ENCODE measurements at places on chromosomes 5 and 9.

DNA sequence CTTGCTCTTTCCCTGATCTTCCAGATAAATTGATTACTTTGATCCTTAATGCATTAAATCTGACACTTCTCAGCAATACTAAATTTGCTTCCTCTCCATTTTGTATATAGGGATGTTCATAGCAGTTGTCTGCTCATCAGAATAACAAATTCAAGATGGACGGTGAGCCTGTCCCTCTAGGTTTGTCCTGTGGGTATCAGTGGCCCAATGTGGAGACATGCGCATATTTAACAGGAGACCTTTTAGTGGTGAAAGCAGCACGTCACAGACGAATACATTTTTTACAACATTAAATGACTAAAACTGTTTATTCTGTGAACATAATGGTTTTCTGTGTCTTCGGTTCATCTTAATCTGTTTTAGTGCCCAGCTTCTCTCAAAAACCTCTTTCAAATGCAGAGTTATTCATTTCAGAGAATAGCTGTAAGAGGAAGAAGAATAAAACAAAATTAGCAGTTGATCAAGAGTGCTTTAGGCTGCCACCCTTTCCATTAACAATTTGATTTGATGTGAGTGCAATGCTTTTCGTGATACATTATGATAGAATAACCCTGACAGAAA, 1970.4 kb upstream of the WWC1 start:
- DNase-seq, result no peak

GRCh38 chr5:40436535-40437237, 243.0 kb upstream of the PTGER4 start:
- DNase-seq, result peak; percentile 18

DNA sequence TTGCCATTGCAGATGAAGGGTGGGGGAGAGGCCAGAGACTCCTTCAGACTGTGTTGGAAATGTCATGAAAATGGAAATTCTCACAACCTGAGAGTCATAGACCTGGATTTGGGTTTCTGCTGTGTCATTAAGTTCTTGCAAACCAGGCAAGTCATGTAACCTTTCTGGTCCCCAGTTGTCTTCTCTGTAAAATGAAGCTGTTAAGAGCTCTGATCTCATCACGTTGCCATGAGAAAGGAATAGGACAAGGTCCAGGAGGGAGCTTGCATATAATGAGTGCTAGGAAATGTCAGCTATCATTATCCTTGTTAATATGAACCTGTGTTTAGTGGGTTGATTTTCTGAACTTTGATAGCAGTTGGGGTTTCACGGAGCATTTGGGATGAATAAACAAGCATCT, 59.1 kb downstream of the FGF1 start:
- DNase-seq, result no peak

- DNase-seq, result no peak
Measured at GRCh38 chr9:112049811-112050516, 125.1 kb downstream of the SUSD1 start.

GRCh38 chr5:135315386-135315785, 83.6 kb downstream of the MACROH2A1 start:
- no peak for DNase-seq

- DNase-seq, result no peak
Measured at GRCh38 chr9:1231998-1232919, 182.1 kb downstream of the DMRT2 start.

DNA sequence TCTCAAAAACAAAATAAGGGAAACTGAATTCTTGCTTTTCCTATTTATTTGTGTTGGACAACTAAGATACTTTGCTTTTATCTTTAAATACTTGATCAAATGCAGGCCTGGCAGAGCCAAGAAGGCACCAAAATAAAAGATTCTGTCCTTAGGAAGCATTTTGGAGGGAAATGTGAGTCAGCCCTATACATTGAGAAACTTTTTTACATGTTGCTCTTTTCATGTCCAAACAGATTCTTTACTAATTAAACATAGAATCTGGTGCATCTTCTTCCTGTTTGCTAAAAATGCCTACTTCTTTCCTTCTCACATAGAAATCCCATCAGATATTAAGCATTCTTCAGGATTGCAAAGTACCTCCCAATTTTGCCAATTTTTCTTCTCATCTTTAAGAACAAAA, 1160.4 kb downstream of the EFNA5 start:
- no peak for DNase-seq

- no peak for DNase-seq
Measured at GRCh38 chr9:128393145-128393775, 22.1 kb downstream of the URM1 start.

DNA sequence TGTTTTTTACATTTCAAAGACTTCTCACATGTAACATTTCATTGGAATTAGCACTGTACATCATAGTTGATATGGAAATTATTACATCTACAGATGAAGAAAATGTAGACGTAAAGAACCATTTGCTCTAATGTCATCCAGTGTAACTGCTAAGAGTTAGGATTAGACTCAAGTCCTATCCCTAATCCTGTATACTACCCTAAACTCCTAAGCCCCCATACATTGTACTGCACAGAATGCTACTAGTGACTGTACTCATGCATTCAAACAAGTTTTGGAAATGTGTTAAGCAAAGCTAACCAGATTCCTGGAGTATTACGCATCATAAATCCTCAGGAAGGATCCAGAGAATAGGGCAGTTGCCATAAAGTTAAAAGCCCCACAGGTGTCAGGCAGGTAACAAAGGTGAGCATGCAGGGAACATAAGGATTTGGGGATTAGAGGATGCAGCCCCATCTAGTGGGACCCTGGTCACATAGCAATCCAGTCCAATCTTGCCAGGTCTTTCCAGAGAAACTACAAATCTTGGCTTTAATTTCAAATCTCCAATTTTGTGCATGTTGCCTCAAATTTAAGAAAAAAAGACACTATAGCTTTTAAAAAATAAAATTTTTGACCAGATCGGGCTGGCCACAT, 32.0 kb downstream of the HAVCR1 start:
- no peak for DNase-seq

DNA sequence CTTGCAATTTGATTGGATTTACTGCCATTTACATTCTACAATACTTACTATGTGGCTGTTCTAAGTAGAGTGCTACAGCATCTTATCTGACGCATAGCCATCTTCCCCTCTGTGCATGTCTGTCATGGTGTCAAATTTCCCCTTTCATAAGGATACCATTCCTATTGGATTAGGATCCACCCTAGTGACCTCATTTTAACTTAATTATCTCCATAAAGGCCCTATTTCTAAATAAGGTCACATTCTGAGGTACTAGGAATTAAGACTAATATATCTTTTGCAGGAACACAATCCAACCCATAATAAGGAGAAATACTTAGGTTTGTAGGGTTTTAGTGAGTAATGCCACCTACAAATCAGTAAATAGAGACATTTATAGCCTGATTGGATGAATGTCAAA, 268.0 kb downstream of the ADAMTSL1 start:
- DNase-seq, result no peak

- DNase-seq, result no peak
Measured at GRCh38 chr5:124824637-124825158, 78.3 kb upstream of the ZNF608 start.

- no peak for DNase-seq
Measured at GRCh38 chr5:160474084-160474483, 52.4 kb downstream of the PTTG1 start.

DNA sequence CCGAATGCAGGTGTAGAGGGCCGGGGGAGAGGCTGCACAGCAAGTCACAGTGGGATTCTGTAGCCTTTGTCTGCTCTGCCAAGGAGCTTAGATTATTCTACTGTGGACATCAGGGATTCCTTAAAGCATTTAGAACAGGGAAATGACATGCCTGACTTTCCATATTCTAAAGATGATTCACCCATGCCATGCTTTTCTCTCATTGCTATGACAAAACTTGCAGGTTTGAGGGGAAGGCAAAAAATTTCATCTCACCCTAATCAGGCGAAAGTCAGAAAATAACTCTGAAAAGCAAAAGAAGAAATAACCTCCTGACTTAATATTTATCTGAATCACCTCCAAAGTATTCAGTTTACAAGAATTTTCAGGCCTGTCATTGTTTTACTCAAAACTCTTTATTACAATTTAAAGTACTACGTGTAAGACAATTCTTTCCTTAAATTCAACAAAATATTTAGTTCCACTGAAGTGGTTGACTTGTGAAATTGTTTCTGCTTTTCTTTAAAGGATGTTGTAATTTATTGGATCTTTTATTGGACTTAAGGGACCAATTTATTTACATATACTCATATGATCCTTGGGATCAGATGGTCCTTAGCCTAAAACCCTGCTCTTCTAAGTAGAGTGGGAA, 30.0 kb upstream of the GAS1 start:
- DNase-seq, result no peak

DNA sequence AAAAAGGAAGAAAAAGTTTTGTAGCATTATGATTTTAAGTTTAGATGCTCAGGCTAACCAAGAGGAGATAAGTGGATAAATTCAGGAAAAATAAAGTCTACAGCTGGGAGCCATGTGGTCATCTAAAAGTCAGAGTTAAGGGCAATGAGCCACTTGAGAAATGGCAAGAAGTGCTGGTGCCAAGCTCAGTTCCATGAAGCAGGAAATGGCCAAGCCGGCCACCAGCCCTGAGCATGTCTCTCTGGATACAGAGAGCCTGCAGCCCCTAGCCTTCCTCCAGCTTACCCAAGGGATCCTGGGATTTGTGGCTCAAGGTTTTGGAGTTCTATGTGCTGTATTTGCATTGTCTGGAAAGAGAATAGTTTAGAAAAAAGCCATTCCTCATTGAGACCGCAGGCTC, 12.2 kb upstream of the S1PR3 start:
- DNase-seq, result no peak

DNA sequence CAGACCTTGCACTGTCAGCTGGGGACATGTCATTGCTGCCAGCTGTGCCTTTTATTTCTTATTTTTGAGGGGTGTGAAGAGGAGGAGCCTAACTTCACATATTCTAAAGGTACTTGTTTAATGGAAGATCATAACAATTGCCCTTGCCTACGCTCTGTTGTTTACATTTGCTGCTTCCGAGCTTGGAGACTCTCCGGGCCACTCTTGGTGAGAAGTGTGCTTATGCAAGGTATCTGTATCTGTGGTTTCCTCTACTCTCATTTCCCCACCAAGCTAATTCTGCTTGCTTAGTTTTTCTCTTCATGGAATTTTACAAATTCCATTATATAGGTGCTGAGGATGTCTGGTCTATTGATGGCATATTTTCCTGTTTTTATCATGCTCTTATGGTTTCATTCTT, 105.3 kb downstream of the RASGRF2 start:
- DNase-seq, result no peak

DNA sequence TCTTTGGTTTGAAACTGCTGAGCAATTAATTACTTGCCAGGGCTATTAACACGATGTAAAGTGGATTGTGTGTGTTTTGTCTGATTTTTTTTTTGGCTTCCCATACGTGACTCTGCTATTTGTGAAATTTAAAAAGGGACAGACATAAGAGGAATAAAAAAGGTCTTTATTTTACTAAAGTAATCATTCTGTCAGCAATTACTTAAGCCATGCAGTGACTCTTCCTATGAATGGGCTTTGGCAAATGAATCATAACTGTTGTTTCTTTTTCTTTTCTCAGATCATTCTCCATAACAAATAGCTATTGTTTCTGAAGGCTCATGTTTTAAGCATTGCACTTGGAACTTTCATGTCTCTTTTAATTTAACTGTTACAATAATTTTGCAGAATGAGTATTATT, 461.3 kb upstream of the RORB start:
- no peak for DNase-seq

GRCh38 chr5:137825165-137825564, 42.5 kb upstream of the MYOT start:
- no peak for DNase-seq

- no peak for DNase-seq
Measured at GRCh38 chr5:76332611-76333205, 70.4 kb upstream of the IQGAP2 start.

DNA sequence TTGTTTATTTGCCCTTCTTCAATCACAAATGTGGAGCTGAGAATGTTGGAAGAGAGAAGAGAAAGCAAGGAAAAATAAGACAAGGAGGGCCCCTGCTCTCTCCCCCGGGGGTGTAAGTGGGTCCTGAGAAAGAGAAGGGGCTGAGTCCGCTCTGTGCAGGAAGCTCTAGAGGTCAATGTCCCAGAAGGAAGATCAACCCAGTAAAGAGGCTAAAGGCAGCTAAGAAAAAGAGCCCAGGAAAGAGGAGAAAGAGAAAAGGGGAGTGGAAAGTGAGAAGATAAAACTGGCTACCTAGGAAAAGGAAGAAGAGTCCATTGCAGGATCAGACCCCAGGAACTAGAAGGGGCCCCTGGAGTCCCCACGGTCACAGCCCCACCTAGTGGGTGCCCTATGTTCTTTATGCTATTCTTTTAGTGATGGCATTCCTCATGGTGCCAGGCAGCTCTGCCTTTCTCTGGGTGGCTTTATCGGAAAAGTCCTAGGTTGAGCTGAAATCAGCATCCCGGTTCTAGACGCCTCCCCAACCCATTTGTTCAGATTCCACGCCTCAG, 583.4 kb downstream of the ACTL7B start:
- no peak for DNase-seq

DNA sequence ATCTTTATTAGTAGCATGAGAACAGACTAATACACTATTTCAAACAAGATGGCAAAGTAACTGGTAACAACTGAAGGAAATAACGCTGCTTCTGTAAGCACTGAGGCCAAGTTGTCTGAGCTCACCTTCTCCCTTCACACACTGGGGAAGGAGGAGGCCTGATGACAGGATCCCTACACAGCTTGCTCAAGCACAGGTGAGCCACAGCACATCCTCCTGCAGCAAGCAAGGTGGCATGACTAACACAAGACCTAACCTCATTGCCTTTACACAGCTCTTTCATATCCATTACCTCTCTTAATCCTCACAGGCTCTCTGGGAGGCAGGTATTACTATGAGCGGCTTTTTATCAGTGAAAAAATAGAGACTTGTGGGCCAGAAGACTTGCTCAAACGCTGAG, 83.3 kb downstream of the ARL15 start:
- no peak for DNase-seq

DNA sequence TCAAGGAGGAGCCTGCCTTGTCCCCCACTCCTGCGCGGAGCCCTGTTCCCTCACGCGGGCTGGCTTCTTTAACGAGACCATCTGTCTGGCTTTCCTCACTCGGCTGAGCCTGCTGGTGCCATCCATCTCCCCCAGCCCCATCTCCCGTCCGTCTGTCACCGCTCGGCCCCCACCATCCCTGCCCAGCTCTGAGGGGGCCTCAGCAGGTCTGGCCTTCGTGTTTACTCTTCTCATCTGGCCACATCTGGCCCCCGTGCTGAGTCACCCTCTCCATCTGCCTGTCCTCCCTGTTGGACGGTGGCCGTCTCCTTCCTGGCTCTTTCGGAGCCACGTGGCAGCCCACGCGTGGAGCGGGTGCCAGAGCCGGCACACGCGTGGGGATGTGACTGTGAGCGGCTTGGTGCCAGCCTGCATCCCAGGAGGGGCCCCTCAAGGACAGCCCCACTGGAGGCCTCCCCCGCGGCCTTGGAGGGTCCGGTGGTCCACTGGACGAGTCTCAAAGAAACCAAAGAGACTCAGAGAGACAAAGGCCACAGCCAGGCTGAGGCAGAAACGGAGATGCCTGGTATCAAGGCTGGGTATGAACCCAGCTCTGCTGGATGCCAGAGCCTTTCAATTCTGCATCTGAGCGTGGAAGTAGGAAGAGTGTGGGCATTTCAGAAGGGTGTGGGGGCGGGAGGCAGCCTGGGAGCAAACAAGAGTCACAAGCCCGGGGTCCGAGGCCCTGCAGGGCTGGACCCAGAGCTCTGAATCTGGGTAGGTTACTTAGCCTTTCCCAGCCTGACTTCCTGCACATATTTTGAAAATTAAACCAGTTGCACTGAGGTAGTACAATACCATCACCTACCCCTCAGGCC, 76.7 kb upstream of the UNC5A start:
- DNase-seq, result no peak
